ENCODE measurements at places on chromosomes 16 and 17. TPM values are rescaled to one million over a fixed set of nuclear protein-coding genes. Genes with fewer than 3 reads are reported as not detected.

The KRT31 gene
- total RNA-seq = not detected

The TMC5 gene
- total RNA-seq = 0.16 TPM

The NACA2 gene
- not detected for total RNA-seq

- DNase-seq = no peak
These were observed 80.4 kb upstream of the AKTIP start for GRCh38 chr16:53583401-53583800.

DNA sequence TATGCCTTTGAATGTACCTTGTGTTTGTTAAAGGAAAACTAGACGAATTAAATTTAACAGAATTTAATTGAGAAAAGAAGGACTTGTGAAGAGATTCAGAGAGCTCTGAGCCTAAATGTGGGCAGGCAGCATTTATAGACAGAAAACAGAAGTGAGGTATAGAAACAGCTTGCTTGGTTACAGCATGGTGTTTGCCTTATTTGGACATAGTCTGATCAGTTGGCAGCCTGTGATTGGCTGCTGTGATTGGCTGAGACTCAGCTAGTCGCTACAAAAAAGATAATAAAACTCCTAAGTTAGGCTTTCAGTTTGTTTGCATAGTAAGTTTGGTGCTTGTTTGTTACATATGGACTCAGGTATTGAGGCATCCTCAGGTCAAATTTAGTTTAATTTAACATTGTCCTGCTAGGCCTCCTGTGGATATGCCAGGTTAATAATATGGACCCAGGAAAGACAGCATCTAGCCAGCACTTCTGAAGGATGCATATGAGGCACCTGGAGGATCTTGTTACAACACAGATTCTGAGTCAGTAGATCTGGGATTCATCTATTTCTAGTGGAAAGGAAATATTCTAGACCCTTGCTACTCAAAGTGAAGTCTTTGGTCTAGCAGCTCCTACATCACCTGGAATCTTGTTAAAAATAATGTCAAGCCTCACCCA, 43.4 kb downstream of the SLFN5 start:
- DNase-seq = no peak

GRCh38 chr16:86998196-86999001, 318.8 kb downstream of the C16orf95 start:
- no peak for DNase-seq

GRCh38 chr17:66944351-66945146, 20.0 kb upstream of the CACNG4 start:
- DNase-seq = no peak
